ENCODE measurements at places on chromosomes 4 and X.

DNA sequence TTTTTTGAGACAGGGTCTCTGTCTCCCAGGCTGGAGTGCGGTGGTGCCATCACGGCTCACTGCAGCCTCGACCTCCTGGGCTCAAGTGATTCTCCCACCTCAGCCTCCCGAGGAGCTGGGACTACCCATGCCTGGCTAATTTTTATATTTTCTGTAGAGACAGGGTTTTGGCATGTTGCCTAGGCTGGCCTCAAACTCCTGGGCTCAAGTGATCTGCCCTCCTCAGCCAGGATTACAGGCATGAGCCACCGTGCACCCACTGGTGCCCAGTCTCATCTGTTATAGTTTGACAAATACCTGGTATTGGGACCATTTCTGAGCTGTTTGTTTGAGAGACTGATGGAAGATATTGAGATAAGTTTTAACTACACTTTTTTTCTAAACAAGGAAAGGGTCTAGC is 57.5 kb upstream of the SMIM10 start:
- no peak for DNase-seq

DNA sequence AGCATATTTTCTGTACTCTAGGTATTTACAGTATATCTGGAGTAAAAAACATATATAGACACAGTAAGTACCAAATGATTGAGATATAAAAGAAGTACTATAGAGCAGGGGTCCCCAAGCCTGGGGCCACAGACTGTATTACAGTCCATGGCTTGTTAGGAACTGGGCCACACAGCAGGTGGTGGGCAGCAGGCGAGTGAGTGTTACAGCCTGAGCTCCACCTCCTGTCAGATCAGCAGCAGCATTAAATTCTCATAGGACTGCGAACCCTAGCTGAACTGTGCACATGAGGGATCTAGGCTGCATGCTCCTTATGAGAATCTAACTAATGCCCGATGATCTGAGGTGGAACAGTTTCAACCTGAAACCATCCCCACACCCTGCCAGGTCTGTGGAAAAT is 300.7 kb downstream of the NR3C2 start:
- no peak for DNase-seq

- DNase-seq: no peak
Observed at GRCh38 chrX:13733506-13733905, 914 bp downstream of the TRAPPC2 start.

GRCh38 chr4:151658959-151659600 is 101.7 kb downstream of the GATB start:
- no peak for DNase-seq

DNA sequence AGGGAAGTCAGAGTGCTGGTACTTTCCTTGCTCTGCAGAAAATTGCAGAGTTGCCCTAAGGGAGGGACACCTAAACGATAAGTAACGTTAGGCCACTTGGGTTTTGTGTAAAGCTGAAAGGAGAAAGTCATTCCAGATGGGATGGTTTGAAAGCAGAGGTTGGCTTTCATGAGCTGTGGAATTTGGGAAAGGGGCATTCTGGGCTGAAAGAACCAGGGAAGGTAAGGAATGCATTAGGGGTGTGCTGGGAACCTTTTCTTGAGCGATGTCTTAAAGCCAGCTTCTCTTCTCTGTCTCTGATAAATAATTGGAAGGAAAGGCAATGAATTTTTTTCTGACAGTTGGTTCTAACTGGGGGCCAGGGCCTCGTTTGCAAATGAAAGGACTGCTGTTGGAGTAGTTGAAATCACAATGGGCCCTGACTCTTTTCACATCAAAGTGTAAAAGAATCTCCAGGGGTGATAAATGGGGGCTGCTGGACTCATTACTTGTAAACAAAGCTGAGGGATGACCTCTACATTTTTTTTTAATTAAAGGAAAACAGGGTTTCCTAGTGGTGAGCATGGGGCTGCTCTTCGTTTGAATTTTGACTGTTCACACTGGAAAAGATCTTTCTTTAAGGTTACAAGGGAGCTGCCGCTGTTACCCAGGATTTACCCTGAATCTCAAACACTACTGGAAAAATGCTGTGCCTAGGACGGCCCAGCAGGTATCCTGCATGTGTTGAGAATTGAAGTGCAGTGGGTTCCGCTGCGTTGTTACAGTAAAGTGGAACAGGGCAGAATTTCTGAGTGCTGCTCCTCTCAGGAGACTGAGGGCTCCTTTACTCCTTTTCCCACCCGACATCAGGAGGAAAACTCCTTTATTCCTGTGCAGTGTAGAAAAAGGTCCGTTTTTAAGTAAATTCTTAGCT is 25.0 kb downstream of the AFF1 start:
- DNase-seq: no peak

- DNase-seq: no peak
Observed at GRCh38 chrX:55127692-55128091, 38.9 kb downstream of the PAGE2 start.

DNA sequence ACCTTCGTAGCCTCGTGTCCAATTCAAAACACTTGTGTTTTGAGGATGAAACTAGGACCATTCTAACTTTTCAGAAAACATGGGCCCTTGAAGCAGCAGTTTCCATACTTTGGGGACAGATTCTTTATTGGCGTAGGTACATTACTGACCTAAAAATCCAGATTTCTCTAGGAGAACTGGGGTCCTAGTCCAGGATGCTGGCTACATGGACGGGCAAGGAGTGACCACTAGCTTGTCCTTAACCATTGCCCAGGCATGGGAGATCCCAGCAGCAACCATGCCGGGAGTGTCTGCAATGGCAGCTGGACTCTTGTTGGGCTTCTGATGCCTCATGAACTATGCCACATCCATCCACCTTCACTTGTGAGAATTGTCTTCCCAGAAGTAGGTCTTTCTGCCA is 62.2 kb upstream of the WDR1 start:
- DNase-seq: no peak

DNA sequence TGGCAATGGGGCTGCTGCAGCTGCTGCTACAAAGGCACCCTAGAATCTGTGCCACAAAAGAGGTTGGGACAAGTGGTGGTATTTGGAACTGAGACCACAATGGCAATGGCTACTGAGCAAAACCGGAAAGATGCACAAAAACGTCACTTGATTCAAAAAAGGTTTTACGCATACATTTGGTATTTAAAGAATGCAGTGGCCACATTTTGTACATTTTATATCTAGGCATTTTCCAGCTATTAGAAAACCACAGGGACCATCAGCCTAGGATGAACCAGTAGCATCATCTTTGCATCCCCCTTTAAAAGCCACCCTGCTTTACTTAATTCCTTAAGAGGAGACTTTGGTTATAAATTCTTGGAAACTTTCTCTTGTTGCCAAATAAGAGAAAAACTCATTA is 104.8 kb upstream of the CXCL13 start:
- DNase-seq: no peak

- DNase-seq: no peak
Observed at GRCh38 chr4:145107126-145107525, 9.0 kb downstream of the ABCE1 start.

GRCh38 chr4:119025420-119025819 is 110.2 kb upstream of the MYOZ2 start:
- DNase-seq: no peak

- peak; percentile 0 for DNase-seq
Observed at GRCh38 chr4:78720994-78721677, 55.0 kb upstream of the BMP2K start.

DNA sequence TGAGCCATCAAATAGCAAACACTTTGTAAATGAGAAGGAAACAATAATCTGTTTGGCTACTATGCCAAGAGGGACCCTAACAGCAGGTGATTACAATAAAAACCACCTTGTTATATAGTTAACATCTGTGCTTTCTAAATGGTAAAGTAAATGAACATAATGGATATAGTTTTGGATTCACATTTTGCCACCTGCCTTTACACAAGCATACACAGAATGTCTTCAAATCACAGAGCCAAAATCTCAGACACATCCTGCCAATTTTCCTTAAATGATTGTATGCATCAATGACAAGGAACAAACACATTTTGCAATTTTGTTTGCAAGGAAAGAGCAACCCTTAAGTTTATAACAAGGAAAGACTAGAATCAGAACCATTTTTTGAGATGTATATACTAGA is 334.2 kb downstream of the FSTL5 start:
- no peak for DNase-seq

- DNase-seq: no peak
Observed at GRCh38 chr4:52423967-52424366, 235.1 kb downstream of the USP46 start.

DNA sequence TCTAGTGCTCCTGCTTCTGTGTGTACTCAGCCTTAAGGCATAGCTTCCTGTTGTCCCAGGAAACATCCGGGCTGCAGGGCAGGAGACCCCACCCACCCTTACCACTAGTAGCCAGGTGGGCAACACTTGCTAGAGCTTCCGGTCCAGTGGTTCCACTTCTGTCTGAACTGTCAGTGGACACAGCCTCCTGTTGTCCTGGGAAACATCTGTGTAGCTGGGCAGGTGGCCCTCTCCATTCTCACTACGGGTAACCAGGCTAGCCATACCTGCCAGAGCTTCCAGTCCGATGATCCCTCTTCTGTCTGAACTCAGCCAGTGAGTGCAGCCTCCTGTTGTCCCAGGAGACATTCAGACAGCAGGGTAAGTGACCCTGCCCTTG is 372.2 kb downstream of the INPP4B start:
- DNase-seq: no peak
